ENCODE measurements at places on chromosomes 12 and 14.

- no peak for DNase-seq
Measured at GRCh38 chr14:61640158-61641136, 54.9 kb upstream of the HIF1A start.

DNA sequence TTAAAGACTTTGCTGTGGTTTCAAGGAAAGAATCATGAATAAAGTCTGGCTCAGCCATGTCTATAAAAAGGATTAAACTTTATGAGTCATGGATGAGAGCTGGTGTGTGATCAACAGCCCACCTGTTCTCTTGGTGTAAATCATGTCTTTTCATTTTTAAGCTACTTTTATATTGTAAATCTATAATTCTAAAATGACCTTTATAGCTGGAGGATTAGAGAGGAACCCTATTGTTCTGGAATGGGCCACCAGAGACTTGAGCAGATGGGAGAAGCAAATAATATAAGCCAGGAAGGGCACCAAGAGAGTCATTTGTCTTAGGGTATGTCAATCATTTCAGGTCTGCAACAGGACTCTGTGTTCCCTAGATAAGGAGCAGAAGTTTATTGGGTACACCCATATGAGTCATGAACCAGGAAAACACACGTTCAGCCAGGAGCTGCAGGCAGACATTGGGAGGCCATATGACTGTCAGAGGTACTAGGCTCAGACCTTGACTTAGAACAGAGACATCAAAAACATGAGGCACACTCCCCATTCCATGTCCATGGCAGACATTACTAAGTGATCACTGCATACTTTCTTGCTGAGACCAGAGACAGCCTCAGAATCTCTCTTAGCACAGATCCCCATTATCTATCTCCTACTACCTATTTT, 49.3 kb downstream of the NDUFA12 start:
- DNase-seq = no peak

- no peak for DNase-seq
Measured at GRCh38 chr14:80933686-80934085, 7.9 kb downstream of the CEP128 start.

- DNase-seq = no peak
Measured at GRCh38 chr14:87999277-87999676, 5.7 kb upstream of the GPR65 start.
